Posterior cingulate gyrus (tissue), 11 donors: ENCODE measurements at places on chromosomes 6 and 20.

DNA sequence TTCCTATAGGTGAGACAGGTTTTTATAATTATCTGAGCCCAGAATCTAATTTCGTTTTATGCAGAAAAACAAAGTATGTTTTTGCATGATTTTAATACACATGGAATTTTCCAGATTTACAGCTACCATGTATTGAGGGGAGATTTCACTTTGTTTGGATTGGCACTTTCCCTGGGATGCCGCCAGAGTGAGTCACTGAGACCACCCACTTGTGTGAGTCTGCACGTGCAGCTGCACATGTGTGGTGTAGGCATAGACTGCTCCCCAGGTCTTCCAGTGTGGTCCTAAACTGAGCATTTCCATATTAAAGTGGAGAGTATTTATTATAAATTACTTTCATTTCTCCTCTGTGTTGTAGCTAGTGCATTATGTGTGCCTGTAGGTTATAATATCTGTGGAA is 186.8 kb downstream of the UBE3D start:
- DNase-seq: no peak

DNA sequence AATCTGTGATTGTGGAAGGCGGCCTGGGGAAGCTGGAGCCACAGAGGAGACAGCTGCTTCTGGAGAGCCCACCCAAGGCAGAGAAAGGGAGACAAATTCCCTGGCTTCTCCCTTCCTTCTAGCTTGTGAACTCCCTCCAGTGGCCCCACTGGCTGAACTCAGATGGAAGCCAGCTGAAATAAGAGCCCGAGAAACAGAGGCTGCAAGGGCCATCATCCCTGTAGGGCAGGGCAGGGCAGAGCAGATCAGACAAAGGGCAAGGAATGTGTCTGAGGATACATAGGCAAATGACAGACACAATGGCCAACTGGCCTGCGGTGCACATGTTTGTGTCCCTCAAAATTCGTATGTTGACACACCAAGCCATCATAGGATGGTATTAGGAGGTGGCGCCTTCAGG is 25.3 kb downstream of the MDFI start:
- DNase-seq: no peak

DNA sequence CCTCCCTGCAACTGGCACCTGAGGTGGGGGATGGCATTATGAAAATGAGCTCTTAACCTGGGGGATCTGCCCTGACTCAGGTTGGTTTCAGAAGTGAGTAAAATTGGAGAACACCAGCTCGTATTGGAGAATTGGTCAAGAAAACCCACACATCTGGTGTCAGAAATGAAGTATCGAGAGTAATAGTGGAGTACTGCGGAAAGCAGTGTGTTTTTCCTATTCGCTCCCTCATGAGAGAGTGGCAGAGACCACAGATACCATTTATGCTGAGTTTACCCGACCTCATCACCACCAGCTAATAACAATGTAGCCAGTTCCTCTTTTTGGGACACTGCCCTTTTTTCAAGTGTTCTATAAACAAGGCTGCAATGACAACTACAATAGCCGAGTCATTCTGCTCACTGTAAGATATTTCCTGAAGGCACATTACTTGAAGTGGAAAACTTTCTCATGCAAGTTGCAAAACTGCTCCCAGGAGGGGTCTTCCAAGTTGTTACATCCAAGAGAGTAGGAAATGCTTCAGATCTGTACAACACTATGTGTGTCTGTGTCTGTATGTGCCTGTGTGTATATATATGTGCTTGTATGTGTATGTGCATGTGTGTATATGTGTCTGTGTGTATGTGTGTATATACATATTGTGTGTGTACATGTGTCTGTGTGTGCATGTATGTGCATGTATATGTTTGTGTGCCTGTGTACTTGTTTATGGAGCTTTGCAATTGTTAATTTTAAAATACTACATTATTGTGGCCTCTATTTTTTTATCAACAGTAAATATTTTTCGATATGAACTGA is 106.0 kb upstream of the CST7 start:
- no peak for DNase-seq

GRCh38 chr6:68572975-68573374 is 62.1 kb upstream of the ADGRB3 start:
- no peak for DNase-seq

GRCh38 chr6:41170547-41171160 is 7.7 kb upstream of the TREM2 start:
- DNase-seq: no peak

DNA sequence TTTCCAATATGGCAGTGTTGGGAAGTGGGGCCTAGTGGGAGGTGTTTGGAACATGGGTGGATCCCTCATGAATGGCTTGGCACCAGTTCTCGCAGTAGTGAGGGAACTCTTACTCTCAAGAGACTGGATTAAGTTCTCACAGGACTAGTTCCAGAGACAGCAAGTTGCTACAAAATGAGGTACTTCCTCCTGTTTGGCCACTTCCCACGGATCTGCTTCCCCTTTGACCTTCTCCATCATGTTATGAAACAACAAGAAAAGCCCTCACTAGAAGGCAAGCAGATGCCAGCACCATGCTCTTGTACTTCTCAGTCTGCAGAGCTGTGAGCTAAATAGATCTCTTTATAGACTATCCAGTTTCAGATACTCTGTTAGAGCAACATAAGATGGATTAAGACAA is 3.1 kb downstream of the RSPH3 start:
- no peak for DNase-seq
